ENCODE measurements at places on chromosomes 5 and 9.

GRCh38 chr5:24364711-24365110 lies 280.1 kb downstream of the CDH10 start:
- DNase-seq = no peak

DNA sequence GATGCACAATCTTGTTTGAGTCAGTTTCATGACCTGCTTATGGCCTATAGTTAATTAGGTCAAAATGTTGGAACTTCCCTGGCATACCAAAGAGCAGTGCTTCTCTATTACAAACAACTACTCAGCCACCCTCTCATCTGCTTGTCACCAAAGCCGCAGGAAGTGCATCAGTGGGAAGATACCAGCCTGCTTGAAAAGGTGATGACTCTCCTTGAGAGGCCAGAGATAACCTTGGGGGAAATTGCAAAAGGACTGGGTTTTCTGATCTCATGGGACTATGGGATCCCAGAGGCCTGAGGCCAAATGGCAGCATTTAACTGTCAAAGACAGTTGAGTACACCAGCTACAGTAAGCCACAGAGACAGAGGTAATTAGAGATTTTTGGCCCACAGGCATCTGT lies 69.9 kb downstream of the C9orf57 start:
- no peak for DNase-seq

DNA sequence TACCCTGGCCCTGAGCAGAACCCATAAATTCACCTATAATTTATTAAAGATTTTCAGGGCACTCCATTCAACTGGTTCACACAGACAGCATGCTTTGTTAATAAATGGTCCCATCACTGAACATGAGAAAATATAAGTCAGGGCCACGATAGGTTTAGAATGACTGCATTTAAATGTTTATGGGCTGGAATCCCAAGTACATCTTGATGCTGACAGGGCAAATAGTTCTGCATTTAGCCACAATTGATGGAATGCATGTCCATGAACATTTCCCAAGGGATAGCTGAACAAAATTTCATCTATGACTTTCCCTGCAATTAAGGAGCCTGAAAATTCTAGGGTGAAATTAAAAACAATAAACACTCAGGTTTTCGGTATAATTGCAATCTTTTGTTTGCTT lies 124.5 kb downstream of the CAAP1 start:
- no peak for DNase-seq

DNA sequence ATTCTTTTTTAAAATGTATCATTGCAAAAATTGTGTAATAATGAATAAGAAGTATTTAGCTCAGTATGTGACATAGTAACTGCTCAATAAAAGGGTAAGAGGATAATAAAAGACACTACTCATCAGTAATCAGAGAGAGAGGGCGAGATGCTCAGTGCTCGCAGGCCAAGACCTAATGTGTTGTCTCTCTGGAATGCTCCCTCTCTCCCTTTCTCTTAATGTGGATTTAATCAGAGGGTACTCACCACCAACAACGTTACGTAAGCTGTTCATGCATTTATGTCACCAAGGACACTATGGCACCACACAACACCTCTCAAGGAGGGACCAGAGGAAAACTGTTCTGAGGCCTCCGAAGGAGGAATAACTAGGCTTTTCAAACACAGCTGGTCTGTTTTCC lies 42.5 kb downstream of the WHRN start:
- DNase-seq = no peak

- no peak for DNase-seq
Observed at GRCh38 chr9:88979021-88979420, 12.2 kb upstream of the S1PR3 start.

- no peak for DNase-seq
Observed at GRCh38 chr5:78717674-78718584, 69.4 kb upstream of the LHFPL2 start.

- no peak for DNase-seq
Observed at GRCh38 chr5:87053146-87053545, 214.5 kb upstream of the RASA1 start.

DNA sequence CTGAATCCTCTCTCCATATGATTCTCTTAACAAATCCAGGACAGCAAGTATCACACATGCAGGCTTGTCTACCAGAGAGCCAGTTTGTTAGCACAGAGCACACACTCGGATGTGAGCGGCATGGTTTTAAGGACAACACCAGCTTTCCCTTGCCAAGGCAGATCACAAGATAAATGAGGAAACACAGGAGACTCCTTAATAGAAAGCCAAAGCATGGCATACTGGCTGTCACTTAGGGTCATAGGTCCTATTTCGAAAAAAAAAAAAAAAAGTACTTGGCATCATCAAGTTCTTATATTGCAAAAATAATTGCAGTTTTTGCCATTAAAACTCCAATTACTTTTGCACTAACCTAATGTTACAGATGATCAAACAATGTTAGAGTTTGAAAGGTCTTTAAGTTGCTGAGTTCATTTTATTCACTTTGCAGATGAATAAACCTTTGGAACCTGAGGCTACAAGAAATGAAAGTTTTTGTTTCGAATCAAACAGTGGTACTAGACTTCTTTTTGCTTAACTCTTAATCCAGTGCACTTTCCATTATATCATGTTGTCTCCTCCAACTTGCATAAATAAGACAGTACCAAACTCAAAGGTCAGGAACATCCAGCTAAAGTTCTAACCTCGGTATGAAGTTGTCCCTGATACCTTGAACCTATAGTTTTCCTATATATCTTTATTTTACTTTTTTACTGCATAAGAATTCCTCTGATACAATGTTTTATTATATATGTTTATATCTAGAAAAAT lies 138.5 kb downstream of the MPDZ start:
- DNase-seq = no peak

DNA sequence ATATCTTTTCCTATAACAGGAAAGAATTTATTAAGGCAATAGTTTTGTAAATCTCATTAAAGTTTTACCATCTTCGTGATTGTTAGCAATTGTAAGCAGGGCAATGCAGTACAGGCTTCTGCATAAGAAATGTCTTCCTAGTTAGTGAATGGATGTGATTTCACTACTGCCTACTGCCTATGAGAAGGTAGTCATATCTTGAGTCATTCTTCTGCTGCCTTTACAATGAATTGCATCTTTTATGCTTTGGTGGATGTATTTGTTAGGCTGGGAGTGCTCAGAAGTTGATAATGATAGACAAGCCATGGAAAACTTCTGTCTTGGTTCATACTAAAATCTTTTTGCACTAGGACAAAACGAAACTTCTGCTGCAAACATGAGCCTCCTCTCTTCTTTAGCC lies 128.0 kb downstream of the ADAMTSL1 start:
- DNase-seq = no peak

GRCh38 chr9:14080959-14081542 lies 232.9 kb downstream of the NFIB start:
- DNase-seq = no peak

DNA sequence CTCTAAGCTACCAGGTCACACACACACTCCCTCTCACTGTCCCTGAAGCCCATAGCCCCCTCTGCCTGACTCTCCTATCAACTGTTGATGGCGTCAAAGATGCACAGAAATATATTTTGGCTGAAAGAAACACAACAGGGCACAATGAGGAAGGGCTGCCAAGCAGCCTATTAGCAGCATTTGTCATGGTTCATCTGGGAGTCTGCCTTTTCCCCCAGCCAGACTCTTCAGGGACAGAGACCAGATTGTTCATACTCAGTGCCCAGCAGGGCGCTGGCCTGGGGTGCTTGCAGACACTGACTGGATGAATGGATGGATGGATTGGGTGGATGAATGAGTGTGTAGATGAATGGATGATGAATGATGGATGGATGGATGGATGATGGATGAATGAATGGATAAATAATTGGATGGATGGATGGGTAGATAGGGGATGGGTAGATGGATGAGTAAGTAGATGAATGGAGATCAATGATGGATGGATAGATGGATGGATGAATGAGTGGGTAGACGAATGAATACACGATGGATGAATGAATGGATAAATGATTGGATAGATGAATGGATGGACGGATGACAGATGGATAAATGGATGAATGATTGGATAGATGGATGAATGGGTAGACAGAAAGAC lies 90.5 kb downstream of the ADAMTS2 start:
- no peak for DNase-seq

GRCh38 chr5:61228229-61228628 lies 66.0 kb upstream of the SMIM15 start:
- no peak for DNase-seq

DNA sequence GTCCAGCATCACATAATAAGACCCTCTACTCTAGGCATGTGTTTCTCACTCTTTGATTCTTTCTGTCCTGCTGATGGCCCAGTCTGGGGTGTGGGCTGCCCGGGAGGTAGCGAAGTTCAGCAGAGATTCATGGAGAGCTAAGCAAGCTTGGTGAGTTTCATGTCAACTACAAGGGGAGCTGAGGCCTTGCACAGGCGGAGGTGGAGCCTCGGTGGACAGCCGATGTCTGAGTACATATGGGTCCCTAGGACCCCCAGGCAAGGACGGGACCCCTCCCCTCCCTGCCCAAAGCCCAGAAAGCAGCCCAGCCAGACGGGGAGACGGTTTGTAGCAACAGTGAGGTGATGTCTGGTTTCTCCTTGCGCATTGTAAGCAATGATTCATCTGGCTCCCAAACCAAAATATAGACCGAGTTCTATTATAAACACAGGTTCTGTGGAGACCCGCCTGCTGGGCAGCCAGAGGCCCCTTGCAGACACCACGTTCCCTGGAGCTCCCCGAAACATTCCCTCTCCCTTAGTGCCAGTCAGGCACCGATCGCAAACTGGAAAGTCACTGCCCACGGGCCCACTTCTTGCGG lies 45.5 kb downstream of the COL27A1 start:
- no peak for DNase-seq

DNA sequence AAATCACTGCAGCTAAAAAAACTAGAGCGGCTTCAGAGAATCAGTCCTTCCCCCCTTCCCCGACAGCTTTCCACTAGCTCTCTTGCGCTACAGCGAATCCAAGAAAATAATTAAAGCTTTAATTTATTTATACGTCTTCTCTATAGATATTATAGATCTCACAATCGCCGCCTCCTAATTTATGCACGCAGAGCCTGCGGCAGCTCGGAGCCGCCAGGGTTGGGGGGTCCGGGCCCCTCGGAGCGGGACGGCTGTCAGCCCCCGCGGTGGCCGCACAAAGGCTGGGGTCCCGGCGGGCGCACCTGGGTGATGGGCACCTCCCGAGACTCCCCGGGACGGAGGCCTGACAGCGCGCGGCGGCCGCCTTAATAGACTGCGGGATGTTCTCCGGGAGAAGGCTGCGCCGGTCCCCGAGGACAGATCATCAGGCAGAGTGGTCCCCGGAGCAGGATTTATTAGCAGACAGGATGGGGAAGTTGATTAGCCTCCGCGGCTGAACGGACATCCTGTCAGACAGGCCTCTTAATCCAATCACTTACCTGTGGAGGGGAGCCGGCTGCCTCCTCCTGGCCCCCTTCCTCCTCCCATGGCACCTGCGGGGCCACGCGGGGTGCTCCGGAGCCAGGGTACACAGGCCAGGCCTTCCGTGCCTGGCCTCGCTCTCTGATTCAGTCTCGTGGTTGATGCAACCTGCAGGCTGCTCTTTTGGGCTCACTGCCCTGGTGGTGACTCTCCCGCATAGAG lies 166.8 kb downstream of the MELK start:
- DNase-seq = peak; percentile 82

- no peak for DNase-seq
Observed at GRCh38 chr5:135880801-135881200, 14.8 kb downstream of the IL9 start.

DNA sequence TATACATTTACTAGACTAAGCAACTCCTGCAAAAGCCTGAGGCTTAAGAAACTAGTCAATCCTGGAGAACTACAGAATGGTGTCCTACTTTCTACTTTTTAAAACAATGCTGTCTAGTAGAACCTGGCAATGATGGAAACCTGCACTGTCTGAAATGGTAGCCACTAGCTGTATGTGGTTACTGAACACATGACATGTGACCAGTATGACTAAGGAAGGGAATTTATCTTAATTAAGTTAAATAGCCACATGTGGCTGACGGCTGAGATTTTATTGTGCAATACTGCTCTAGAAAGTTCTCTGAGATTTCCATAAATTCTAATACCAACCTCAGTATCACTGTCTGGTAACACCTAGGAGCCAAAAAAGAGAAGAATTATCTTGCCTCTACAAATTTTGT lies 44.9 kb upstream of the RAPGEF6 start:
- DNase-seq = no peak

- peak; percentile 23 for DNase-seq
Observed at GRCh38 chr5:1059884-1060263, 51.3 kb downstream of the NKD2 start.

DNA sequence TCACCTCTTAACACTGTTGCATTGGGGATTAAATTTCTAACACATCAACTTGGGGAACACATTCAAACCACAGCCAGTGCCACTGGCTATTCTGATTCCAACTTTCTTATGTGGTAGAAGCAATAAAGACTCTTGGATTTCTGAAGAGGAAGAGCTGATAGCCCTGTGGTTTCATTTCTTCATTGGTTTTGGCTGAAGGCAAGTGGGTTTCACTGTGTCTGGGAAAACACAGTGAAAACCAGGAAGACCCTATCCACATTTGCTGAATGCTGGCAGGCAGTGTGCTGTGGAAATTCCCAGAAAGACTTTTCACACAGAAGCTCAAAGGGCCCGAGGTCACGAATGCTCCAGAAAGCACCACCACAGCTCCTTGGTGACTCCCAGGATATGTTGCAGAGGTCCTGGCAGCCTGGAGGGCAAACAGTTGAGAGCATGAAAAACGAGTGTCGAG lies 67.1 kb downstream of the DAPK1 start:
- DNase-seq = no peak

DNA sequence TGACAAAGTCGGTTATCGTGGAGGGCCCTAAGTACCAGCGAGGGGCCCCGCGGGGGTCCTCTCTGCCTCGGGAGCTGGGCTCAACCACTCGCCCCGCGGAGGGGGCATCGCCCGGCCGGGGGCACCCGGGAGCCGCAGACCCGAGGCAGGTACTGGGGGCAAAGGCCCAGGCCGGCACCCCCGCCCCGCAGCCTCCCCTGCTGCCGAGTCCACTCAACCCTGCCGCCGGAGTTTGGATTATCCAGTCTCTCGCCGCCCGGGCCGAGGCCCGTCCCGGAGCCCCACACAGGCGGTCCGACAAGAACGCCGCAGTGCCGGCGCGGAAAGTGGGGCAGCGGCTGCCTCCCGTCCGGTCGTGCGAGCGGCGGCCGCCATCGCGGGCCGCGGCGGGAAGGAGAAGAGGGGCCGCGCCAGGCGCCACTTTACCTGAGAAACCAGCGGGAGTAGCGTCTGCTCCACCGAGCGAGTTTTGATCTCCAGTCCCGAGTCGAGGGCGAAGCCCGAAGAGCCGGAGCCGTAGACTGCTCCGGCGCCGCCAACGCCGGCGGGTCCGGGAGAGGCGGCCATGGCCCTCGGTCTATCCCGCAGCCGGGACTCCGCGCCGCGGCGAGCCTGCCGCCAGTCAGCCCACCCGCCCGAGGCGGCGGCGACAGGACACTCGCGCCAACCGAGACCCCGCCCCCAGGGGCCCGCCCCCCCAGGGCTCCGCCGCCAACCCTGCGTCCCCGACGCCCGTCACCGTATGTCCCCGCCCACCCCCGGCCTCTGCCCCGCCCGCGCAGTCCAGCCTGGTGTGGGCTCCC lies at the start of gene CTNNAL1:
Gene CTNNAL1 (minus strand): TSS at position 624 of the 803 bp plus-strand sequence. CDS start 57 bp downstream, at position 567.
- peak; percentile 97 for DNase-seq

DNA sequence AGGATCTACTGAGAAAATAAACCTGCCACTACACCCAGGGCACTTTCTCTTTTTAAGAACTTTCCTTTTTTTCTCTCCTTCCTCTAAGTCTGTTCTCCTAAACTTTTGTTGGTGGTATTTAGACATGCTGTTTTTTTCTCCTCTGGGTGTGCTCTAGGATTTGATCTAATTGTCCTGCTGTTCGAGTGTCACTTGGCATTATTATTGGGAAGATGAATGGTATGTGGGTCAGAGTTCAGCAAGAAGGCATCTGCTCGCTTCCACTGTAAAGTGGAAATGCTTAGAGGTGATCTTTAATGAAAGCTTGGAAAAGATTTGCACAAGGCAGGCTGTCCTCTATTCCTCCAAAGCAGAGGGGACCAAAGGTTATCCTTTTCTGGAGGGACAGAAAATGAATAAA lies 1.3 kb upstream of the PLPPR1 start:
- no peak for DNase-seq

Measured in glutamatergic neuron (in vitro differentiated cells).